ENCODE measurements at places on chromosomes 7 and 10.
A peak's percentile ranks its signal among the peaks of the same experiment; 100 is the strongest.

GRCh38 chr7:149869867-149870266 is 3.9 kb upstream of the ATP6V0E2 start:
- DNase-seq = no peak

DNA sequence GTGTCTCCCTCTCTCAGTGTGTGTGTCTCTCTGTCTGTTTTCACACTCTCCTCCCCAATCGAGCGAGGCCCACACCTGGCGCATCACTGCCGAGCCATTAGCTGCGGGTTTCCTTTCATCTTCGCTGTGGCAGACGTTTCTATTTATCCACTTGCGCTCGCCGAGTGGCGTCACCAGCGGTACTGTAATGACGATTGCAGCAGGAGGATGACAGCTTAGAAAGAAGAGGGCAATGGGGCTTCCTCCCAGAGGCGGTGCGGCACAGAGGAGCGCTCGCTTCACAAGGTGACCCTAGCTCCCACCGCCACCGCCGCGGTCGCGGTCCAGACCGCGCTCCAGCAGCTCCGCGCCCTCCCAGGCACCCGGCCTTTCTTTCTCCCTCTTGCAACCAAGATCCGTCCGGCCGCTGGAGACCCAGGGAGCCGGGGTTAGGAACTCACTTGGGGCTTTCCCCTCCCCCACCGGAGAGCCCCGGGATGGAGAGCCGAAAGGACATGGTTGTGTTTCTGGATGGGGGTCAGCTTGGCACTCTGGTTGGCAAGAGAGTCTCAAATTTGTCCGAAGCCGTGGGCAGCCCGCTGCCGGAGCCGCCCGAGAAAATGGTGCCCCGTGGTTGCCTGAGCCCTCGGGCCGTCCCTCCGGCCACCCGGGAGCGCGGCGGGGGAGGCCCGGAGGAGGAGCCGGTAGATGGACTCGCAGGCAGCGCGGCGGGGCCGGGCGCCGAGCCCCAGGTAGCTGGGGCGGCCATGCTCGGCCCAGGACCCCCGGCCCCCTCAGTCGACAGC is at the start of gene EVX1:
Gene EVX1 (plus strand): TSS at position 248 of the 785 bp plus-strand sequence. CDS start 229 bp downstream, at position 477.
- no peak for DNase-seq

DNA sequence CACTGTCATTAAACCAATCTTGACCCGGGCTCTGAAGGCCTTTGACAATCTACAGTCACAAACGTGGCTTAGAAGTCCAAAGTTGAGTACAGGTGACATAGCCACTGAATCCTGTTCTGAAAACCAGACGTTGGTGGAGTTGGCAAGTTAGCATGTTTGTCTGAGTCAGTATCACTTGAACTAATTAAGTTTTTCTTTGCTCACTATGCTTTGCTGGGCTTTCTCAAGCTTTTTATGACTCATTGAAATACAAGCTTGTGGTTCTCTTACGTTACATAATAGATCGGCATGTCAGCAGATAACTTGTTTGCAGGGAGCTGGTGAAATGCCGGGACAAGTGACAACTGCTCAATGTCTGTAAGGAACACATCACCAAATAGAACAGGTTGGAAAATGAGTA is 53.8 kb downstream of the ARL5B start:
- DNase-seq = peak; percentile 95

- peak; percentile 24 for DNase-seq
Measured at GRCh38 chr10:79981450-79982361, 32.8 kb upstream of the SFTPD start.

- DNase-seq = no peak
Measured at GRCh38 chr10:11141571-11142091, 124.0 kb downstream of the CELF2 start.

GRCh38 chr7:147022056-147022455 is 905.5 kb downstream of the CNTNAP2 start:
- DNase-seq = peak; percentile 10

GRCh38 chr7:112199035-112199655 is 7.1 kb downstream of the DOCK4 start:
- DNase-seq = peak; percentile 79

GRCh38 chr7:28862595-28863272 is 95.4 kb downstream of the TRIL start:
- DNase-seq = peak; percentile 15

DNA sequence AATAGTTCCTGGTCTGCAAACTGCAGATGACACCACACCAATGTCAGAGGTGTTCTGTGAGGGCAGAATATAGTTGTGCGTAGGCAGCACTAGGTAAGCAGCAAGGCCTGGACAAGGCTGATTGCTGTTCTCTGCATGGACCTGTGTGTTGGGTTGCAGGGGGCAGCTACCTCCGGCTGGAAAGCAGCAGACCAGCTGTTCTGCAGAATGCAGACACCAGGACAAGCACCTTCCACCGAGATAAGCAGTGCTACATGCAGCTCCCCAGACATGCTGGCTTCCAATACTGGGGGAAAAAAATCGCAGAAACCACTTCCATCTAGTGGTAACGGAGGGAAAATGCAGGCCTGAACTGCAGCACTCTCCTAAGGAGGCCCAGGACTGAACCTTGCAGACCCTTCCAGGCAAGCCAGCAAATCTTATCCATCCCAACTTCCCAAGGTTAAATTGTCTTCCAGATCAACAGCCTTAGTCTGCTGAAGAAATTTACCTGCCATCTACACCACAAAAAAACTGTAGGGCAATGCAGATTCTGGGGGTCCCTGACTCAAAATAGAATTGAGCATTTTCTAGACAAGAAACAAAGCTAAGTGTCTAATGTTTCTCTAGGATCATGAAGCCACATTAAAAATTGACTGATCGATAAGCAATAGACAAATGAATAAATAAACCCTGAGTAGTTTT is 50.5 kb upstream of the COBL start:
- peak; percentile 49 for DNase-seq

DNA sequence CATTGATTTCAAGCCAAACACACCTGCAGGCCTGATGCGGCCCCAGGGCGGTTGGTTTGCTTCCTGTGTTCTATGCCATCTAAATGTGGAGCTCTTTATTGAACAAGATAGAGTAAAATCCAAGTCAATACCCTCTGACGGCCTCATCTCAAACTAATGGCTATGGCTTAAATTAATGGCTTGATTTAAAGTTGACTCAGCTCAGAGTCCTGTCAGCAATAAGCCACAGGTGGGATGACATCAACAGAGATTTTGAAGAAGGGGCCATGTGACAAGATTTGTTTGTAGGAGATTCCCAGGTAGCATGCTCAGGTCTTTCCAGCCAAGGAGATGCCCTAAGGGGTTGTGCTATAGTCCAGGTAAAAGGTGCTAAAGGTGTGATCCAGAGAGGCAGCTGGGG is 66.7 kb upstream of the ZNF32 start:
- no peak for DNase-seq

GRCh38 chr7:12737373-12737772 is 49.9 kb downstream of the ARL4A start:
- no peak for DNase-seq

GRCh38 chr7:98346515-98347069 is 54.3 kb downstream of the BAIAP2L1 start:
- no peak for DNase-seq

GRCh38 chr7:42123716-42124115 is 113.3 kb downstream of the GLI3 start:
- DNase-seq = no peak

DNA sequence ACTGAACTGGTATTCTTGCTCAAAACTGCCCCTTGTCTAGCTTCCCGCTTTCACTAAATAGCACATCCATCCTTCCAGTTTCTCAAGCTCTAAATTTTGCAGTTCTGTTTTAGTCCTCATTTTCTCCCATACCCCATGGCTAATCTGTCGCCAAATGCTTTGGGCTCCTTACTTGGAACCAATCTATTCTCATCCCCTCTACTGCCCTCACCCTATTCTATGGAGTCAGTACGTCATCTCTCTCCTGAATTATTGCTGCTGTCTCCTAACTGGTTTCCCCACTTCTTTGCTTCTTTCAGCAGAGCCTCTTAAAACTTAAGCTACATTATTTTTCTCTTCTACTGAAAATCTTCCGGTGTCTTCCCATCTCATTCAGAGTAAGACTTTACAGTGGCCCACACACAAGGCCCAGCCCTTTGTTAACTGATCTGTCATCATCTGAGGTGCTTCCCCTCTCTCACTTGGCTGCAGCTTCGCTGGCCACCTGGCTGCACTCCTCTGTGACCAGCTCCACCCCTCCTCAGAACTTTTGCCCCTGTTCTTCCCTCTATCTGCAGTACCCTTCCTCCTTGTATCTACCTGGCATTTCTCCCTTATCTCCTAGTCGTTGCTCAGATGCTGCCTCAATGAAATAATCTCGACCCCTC is 9.9 kb downstream of the STARD3NL start:
- DNase-seq = no peak

DNA sequence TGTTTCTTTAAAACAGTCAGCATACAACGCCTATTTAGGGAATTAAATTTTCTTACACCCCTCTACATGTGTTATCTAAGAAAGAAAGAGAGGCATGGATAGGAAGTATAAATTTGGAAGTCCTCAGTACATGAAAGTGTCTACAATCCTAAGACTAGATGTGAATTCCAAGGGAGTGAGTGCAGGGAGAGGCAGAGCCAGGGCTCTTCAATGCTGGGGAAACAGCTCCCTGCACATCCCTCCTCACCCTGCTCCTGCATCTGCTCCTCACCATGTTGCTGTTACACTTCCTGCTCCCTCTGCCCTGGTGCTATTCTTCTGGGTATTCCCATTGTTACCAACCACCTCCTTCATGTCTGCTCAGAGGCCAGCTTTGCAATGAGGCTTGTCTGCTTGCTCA is 229.1 kb upstream of the AKR1E2 start:
- DNase-seq = peak; percentile 3

DNA sequence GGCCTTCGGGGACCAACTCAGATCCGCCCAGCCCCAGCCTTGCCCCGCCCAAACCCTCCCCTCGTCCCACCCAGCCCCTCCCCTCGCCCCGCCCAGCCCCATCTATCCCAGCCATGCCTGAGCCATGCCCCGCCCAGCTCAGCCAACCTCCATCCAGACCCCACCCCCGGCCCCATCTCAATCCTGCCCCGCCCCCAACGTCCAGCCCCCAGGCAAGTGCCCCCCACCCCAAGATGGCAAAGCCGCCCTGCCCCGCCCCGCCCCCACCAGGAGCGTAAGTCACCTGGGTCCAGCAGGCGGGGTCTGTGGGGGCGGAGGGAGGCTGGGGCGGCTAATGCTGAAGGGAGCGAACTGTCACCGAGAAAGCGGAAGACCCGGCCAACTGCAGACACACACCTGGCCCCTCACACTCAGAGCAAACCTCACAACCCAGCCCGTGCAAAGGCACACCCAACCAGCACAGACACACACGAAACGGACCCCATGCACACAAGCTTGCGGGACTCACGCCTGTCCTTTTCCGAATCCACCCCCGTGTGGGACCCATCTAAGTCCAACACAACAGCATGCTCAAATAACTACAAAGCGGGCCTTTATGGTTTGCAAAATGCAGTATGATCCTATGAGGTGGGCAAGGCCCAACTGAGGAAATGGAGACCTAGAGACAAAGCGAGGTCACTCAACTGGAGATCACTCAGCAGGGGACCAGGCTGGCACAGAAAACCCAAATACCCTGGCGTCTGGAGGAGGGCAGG is 11.5 kb upstream of the OGA start:
- DNase-seq = peak; percentile 44
